ENCODE measurements at places on chromosomes 1 and 21. TPM values are rescaled to one million over a fixed set of nuclear protein-coding genes. Genes with fewer than 3 reads are reported as not detected.

- DNase-seq, result no peak
Measured at GRCh38 chr1:100482167-100482566, 55.8 kb upstream of the GPR88 start.

- DNase-seq, result no peak
Measured at GRCh38 chr1:238789916-238790667, 596.3 kb upstream of the CHRM3 start.

- no peak for DNase-seq
Measured at GRCh38 chr21:23003951-23004350, 2005.7 kb downstream of the NCAM2 start.

GRCh38 chr1:205458777-205459566 lies 3.1 kb upstream of the BLACAT1 start:
- no peak for DNase-seq

GRCh38 chr1:54413295-54413694 lies 7.1 kb upstream of the SSBP3 start:
- DNase-seq, result peak; percentile 18

DNA sequence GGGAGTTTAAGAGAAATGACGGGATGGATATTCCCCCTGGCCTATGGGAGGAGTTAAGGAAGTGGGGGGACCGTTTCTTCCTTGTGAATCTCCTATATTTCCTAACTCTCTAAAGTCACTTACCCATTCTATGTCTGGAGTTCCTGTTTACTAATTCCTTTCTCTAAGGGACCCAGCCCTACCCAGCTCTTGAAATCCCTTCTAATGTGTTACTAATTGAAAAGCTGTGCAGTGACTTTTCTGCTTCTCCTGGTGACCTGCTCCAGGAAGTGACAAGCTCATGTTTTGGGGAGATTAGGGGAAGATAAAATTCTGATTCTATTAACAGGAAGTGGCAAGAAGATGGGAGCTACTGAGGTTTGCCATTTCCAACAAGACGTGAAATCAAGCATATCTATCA lies 4.0 kb upstream of the SAMSN1 start:
- no peak for DNase-seq

DNA sequence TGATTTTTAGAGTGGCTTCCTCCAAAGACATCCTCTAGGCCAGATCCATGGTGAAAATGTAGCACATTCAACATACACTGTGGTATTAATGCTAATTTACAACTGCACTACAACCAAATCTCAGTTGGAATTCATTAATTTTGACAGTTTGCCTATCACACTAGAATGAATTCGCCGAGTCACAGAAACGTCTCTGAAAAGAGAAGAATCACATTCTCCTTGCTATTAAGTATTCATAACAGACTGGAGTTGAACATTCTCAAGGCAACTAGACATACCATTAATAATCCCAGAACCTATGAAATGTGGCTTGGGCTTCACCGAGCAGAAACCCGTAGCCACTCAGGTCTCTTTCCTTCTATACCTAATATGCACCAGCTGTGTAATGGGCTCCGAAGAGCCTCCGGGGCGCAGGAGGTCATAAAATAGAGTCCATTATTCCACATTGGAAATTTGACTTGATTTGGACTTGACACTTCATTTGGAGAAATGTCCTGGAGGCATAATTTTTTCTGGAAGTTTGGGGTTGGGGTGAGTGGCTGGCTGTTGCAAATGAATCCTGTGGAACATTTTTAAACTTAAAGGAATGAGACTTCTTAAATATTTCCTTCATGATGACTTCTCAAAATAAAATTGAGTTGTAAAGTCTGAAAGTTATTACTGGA lies 117.1 kb downstream of the DSCAM start:
- DNase-seq, result peak; percentile 60

DNA sequence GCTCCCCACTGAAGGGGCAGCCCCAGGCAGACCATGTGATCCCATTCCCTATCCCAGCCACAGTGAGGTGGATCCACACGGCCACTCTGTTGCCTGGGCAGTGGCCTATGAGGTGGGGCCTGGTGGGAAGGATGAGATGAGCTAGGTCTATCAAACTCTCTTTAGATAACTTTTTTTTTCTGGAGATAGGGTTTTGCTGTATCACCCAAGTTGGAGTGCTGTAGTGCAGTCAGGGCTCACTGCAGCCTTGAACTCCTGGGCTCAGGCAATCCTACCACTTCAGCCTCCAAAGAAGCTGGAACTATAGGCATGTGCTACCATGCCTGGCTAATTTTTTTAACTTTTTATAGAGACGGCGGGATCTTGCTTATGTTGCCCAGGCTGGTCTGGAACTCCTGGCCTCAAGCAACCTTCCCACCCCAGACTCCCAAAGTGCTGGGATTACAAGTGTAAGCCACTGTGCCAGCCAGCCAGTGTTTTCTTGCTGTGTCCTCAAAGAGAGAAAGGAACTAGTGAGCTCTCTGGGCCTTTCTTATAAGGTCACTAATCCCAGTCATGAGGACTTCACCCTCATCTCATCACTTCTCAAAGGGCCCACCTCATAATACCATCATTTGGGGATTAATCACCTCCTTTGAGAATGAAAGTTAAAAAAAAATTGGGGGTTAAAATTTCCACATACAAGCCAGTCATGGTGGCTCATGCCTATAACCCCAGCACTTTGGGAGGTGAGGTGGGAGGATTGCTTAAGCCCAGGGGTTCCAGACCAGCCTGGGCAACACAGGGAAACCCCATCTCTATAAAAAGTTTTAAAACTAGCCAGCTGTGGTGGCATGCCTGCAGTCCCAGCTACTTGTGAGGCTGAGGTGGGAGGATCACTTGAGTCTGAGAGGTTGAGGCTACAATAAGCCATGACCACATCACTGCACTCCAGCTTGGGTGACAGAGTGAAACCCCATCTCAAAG lies 36.6 kb downstream of the H3-3A start:
- DNase-seq, result no peak

GRCh38 chr1:10257851-10258250 lies 47.5 kb downstream of the KIF1B start:
- no peak for DNase-seq

DNA sequence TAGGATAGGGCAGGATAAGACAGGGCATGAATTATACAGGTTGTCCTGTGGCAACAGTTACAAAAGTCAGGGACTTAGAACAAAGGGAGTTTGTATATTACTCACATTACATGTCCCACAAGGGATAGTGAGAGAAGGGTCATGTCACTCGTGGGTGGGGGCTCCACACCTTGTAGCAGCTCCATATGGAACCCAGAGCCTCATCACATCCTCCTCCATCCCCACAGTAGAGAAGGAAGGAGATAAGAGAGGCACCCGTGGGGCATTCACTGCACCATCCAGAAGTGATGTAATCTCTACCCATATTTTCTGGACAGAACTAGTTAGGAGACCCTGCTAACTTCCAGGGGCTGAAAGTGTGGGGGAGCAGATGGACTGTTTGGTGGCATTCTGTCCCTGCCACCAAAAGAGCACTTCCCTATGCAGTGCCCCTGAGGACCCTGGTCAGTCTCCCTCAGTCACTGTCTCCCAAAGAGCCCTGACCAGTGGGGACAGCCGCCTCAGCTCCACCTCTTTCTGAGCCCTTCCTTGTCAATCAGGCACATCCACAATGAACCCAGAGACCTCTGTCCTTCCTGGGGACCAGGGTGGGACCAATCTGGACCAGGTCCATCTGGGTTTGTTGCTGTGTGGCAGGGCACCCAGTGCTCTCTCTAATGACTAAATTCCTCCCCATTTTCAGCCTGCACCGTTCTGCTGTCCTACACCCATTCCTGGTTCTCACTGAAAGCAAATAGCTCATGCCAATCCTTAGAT lies 154.8 kb upstream of the ETV3 start:
- DNase-seq, result no peak

DNA sequence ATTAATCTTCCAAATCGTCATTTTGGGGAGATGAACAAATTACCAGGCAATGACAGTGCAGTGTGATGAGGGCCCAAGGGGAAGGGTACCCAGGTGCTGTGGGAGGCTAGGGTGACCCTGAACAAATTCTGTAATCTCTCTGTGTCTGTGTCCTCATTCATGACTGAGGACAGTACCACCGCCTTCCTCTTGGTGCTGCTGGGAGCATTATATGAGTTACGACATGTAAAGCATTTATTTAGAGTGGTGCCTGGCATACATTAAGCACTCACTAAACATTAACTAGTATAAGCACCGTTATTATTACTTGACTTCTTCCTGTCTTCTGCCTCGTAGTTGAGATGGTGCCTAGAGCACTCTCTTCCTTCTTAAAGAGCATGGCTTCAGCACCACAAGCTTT lies 468.2 kb upstream of the VAMP3 start:
- DNase-seq, result no peak

DNA sequence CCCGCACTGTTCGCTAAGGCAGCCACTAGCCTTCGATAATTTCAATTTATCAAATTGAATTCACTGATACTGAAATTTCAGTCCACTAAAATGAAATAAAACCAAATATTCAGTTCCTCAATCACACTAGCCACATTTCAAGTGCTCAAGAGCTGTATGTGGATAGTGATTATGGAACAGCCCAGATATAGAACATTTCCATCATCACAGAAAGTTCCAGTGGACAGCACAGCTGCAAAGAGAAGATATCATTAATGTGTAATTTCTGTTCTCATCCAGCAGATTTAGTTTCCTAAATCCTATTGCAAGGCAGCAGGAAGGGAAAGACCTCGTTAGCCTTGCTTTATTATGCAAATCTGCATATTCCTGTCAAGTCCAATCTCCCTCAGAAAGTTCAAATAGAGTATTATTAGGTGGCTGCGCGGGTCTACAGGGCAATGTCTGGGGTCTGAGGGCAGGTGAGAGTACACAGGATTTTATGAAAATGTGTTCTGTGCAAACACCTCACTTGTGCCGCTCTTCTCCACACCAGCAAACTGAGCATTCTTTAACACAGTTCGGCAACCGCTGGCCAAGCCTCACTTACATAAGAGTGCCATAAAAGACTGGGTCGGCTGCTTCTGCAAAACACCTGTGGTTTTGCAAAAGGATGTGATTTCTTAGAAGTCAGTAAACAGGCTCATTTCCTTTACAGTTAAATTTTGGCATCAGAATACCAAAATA lies 22.4 kb downstream of the CAPZB start:
- peak; percentile 45 for DNase-seq

DNA sequence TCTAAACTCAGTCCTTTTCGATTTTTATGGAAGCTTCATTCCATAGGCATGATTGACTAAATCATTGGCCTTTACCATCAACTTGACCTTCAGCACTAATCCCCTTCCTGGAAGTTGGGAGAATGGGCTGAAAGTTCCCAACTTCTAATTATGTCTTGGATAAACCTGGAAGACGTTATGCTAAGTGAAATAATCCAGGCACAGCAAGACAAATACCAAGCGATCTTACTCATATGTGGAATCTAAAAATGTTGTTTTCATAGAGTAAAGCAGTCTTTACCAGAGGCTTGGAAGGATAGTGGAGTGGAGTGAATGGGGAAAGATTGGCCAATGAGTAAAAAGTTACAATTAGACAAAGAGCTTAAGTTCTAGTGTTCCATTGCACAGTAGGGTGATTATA lies 1453.2 kb downstream of the PLA2G4A start:
- DNase-seq, result no peak

- no peak for DNase-seq
Measured at GRCh38 chr1:25500694-25501093, 42.7 kb upstream of the LDLRAP1 start.

- no peak for DNase-seq
Measured at GRCh38 chr1:205179842-205180241, 31.7 kb downstream of the DSTYK start.

GRCh38 chr21:15059397-15059796 lies 5.4 kb downstream of the NRIP1 start:
- DNase-seq, result no peak

GRCh38 chr1:207362962-207363860 lies 41.7 kb downstream of the CD55 start:
- no peak for DNase-seq

DNA sequence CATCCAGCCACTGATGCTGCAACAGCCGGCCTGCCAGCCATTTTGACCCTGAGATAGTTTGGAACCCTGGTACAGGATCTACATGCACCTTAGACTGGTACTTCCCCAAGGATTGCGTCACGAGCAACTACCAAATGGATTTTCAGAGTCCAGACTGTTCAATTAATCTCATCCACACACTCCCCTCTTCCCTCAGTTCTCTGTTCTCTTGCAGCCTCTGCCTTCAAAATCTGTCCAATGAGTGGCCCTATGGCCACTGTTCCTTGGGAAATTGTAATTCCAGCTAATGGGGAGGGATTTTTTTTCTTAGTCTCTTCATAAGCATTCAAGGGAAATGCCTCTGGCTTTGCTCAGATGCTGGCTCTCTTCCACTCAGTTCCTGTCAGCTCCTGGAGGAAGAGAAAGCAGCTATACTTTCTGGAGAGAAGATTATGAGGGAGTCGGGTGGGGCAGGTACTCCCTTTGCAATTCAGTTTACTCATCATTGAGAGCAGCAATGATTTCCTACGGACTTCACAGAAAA lies 19.8 kb upstream of the UAP1 start:
- DNase-seq, result no peak

- no peak for DNase-seq
Measured at GRCh38 chr1:228490120-228491078, 3.2 kb downstream of the RNF187 start.

GRCh38 chr1:102032534-102032933 lies 35.8 kb upstream of the OLFM3 start:
- no peak for DNase-seq

- no peak for DNase-seq
Measured at GRCh38 chr1:229716069-229716468, 90.0 kb downstream of the URB2 start.

DNA sequence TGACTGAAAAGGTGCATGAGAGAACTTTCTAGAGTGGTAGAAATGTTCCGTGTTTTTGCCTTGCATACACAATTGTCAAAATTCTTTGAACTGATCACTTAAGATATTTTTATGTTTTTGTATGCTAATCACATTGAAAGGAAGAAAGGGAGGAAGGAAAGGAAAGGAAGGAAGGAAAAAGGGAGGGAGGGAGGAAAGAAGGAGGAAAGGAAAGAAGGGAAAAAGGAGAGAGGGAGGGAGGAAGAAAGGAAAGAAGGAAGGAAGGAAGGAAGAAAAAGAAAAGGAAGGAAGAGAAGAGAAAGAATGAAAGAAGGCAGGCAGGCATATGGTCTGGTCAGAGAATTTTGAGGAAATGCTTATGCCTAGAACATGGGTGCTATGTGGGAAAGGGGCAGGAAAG lies 68.4 kb upstream of the PGBD5 start:
- DNase-seq, result no peak

GRCh38 chr1:74857676-74858075 lies 124.7 kb downstream of the TYW3 start:
- no peak for DNase-seq

- no peak for DNase-seq
Measured at GRCh38 chr1:153394391-153394790, 3.5 kb upstream of the S100A8 start.

The B3GALT2 gene
- 2.3 TPM for polyA plus RNA-seq

The PRKCZ gene
- 76.5 TPM for polyA plus RNA-seq

The KIRREL1 gene
- 4.0 TPM for polyA plus RNA-seq

The PRAMEF17 gene
- polyA plus RNA-seq, result not detected

The RTCA gene
- polyA plus RNA-seq, result 12.6 TPM

The F13B gene
- polyA plus RNA-seq, result not detected

All from brain (organoid and tissue), 16 donors.